Parietal lobe (tissue), 2 donors: ENCODE measurements at places on chromosomes 16 and 17. TPM values are rescaled to one million over a fixed set of nuclear protein-coding genes. Genes with fewer than 3 reads are reported as not detected.

CDH1 gene
- 1.3 TPM for total RNA-seq

FBXL16 gene
- 10.6 TPM for total RNA-seq

HOXB3 gene
- not detected for total RNA-seq

ARRB2 gene
- 22.5 TPM for total RNA-seq

G6PC3 gene
- 19.4 TPM for total RNA-seq
